ENCODE measurements at places on chromosomes 1 and 21.
A peak's percentile ranks its signal among the peaks of the same experiment; 100 is the strongest.

DNA sequence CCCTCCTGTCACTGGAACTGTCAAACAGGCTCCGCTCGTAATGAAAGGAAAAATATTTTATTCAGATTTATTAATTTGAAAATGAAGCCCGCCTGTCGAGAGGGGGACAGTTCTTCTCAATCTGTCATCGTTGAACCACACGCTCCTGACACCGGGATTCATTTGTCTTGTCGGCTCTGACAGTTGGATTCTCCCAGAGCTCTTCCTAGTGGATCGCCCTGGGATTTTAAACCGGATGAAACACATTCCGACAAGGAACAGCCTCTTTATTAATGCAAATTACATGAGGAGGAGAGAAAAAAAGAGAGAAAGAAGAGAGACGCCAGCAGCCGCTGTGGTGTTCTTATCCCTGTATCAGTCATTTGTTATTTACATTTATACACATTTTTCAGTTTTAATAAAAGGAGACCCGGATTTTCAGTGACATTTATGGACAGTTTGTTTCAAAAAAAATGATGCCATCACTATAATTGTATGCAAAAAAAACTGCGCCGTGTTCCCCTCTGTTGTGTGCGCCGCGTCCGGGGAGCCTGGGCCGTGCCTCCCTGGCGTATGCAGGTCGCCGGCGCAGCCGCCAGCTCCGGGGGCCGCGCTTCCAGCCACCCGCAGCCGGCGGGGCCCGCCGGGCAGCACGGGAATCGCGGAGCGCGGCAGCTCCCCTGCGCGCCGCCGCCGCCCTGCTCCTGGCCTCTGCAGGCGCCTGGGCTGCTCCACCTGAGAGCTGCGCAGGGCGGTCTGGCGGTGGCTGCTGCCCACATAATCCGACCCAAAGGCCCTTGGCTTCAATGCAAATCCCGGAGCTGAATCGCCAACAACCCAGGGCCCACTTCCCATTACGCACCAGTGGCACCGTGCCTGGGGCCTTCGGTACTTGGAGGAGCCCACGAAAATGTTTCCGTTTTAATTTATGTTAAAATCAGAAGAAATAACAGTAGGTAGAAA, 237.9 kb upstream of the PBX1 start:
- DNase-seq = no peak

DNA sequence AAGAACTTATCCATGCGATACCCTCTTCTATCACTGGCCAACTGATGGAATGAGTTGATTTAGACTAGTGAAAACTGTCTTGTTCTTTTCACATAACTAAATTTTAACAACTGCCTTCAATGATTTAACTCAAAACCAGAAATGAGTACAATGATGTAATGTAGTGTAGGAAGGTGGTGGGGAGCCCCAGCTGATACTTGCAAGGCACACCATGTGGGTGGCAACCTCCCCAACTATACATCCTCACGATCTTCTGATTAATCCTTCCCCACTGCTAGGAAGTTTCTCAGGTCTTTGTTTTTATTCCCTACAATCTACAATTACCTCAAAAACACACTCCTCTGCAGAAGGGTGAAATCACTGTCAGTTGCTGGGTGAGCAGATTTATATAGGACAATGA, 100.7 kb downstream of the KCTD3 start:
- DNase-seq = no peak

DNA sequence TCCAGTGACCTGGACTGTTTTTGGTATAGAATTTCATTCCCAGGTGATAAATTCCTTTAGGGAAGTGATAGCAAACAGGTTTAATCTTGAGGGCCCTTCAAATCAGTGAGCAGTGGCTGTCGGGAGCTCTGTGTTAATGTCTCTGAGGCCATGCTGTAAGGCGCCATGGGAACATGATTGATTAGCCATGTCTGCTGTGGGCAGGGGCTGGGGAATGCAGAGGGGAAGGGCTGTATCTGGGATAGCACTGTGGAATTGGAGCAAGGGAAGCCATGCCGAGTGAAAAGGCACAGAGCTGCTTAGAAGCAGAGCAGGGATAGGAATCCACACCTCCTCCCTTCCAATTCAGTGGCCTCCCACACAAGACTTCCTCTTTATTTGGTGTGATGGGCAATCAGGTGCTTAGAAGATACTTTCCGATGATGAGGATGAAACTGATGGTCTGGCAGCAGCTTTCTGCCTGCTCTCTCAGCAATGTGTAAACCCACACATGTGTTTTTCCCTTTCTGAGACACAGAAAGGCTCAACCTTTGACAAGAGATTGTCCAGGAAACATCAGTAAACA, 83.8 kb upstream of the SSX2IP start:
- DNase-seq = no peak

DNA sequence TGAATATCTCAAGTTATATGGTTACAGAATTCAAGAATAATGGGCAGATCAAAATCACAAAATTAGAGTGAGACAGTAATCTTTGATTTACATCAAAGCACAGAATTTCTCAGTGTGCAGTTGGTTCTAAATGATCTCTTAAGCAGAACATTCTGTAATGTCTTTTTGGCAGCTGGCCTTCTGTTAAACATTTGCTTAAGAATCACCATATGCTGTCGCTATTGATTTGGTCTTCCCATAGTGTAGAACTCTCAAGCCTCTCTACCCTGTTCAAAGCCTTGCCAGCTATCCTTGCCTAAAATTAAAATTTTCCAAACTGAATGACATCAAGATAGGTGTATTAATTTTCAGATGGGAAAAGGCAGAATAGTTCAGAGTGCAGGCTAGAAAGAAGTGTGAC, 38.9 kb upstream of the ERO1B start:
- no peak for DNase-seq

DNA sequence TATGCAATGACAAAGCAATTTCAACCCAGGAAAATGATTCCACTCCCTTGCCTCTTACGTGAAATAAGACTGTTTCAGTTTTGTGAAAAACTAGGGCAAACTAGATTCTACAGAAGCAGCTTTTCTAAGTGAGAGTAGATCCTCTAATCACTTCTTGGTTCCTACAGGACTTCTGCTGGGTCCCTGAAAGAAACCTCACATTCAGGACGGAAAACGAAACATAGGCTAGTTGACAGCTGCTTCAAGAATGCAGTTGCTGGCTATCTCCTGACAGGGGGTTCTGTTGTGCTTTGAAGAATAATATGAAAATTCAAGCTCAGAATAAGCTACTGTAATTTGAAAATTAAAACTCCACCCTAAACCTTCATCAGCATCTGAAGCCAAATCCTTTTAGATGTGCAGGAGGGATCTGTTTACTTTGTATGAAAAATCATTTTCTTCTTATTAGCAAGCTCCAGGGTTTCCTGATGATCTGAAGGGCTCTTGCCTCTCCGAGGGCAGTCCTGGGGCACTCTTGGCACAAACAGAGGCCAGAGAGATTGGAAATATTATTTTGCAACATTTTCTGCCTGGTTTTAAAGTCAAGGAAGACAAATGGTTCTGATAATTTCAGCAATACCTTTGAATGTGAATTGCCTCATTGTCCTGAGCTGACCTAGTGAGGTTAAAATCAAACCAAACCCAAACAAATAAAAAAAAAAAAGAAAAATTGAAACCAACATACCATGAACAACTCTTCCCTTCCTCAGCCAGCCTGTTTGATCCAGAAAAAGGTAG, 55.0 kb downstream of the NTMT2 start:
- no peak for DNase-seq

GRCh38 chr1:173117108-173117633, 66.4 kb upstream of the TNFSF18 start:
- no peak for DNase-seq

GRCh38 chr1:225577241-225577640, 75.7 kb downstream of the ENAH start:
- DNase-seq = no peak

DNA sequence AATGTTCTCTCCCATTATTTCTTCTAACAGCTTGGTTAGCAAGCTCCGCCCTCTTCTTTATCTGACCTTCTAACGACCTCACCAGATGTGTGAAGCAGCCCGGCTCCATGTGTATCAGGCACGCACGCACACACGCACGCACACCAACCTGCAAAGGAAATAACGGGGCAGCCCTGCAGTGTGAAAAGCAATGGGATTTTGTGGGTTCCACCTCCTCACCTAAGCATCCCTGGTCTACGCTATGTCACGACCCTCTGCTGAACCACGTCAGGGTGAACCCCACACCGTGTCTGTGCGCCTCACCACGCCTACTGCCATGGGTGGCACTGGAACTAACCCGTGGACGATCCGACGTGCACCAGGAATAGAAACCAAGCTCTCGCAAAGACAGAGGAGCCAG, 10.4 kb downstream of the SSU72 start:
- no peak for DNase-seq

GRCh38 chr1:219467524-219467923, 145.4 kb downstream of the ZC3H11B start:
- no peak for DNase-seq

GRCh38 chr1:78254517-78254916, 208.8 kb downstream of the GIPC2 start:
- no peak for DNase-seq

DNA sequence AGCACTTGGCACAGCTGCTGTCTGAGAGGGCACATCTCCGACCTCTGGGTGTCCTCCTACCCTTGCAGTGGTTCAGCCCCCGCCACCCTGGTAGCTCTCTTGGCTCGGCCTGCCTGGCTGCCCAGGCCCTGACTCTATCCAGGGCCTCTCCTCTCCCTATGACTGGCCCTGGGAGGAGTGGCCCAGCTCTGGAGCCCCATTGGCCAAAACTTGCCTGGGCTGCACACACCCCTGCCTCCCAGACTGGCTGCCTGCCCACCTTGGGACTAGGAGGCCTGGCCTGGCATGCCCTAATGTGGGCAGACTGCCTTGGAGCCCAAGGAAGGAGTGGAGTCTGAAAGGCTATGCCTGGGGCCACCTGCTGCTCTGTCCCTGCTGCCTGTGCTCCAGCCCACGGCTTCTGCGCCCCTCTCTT, 33.6 kb downstream of the ACOT11 start:
- peak; percentile 34 for DNase-seq

DNA sequence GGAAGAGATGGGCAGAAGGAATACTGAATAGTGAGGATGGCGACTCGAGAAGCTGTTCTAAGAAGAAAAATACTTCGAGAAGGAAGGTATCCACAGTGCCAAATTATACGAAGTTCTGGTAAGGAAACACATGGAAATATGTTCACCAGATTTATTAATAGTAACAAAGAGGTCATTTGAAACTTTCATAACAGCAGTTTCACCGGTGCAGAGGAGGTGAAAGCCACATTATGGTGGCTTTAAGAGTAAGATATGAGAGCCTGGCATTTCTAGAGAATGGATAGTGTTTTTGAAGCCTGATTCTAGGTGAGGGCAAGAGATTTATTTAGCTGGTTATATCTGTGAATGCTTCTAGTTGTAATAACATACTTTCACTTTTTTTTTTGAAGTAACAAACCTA, 56.2 kb downstream of the DPYD start:
- no peak for DNase-seq

GRCh38 chr1:241101622-241102021, 255.4 kb downstream of the RGS7 start:
- DNase-seq = no peak

GRCh38 chr1:199352351-199352750, 675.2 kb upstream of the NR5A2 start:
- no peak for DNase-seq

DNA sequence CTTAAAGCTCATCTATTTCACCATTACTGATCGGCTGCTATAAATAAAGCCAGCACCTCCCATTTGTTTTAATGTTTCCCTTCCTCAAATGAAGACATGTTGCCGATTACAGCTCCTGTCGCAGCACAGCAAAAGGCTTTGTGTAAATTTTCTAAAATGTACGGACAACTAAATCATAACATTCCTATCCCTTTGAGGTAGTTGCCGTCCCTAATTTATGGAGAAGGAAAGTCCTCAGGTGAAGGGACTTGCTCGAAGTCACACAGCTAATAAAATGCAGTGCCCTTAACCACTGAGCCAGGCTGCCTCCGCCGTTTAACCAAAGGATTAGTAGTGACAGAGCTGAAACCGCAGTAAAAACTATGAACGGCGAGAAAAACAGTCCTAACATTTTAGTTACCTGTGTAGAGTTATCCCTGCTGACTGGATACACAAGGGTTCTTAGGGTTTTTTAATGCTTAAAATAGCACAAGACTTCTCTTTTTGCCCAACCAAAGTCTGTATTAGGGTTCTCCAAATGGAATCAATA, 871 bp downstream of the PINK1 start:
- no peak for DNase-seq

DNA sequence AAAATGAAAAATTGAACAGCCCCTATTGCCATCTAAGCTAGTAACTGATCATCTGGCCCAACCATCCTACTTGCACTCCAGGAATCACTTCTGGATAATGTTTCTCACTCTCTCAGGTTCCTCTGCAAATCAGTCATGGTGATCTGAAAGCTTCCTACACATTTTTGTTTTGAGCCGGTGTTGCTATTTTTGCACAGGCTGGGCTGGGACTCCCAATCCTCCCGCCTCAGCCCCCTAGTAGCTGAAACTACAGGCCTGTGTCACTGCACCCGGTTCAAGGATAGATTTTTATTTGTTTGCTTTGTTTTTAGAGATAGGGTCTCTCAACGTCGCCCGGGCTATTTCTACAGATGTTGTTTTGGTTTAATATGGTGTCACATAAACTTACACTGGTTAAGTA, 40.5 kb upstream of the HMCN1 start:
- no peak for DNase-seq

DNA sequence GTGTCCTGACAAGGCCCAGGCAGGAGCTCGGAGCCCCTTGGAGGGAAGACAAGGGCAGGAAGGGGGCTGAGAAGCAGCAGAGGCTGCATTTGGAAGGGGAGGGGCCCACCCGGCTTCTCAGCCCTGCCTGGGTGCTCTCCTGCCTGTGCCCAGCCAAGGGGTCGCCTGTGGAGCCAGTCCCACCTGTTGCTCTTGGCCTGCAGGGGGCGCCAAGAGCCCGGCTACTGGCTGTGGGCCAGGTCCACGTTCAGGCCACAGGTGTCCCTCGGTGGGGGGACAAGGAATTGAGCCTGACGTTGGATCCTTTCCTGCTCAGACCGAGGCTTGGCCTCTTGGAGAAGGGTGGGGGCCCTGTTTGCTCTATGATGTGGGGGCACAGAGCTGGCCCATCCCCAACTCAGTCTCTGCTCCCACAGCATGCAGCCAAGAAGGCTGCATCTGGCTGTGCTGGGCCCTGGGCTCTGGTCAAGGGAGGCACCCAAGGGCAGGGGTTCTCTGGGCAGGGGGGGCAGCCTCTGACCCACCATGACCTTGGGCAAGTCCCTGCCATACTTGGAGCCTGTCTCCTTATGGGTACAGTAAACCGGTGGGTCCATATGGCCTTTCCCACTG, 10.9 kb downstream of the WNT4 start:
- DNase-seq = peak; percentile 42

DNA sequence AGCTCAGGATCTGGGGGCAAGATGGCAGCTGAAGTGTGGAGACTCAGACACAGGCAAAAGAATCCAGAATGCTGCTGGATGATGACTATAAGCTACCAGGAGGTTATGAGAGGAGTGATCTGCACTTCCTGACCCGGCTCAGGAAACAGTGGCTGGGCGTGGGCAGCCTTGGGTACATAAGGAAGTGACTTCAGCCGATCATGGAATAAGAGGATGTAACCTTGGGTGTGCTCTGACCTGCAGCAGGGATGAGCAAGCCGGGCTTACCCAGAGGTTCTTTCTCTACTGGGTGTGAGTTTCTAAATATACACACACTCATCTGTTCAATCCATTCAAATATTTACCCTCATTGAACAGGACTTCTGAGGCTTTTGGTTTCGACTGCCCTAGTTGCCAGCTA, 62.7 kb downstream of the CD34 start:
- no peak for DNase-seq

- no peak for DNase-seq
Observed at GRCh38 chr1:182050481-182051448, 10.7 kb downstream of the ZNF648 start.

GRCh38 chr1:228514421-228514820, 27.2 kb downstream of the RNF187 start:
- peak; percentile 87 for DNase-seq

Data from hematopoietic multipotent progenitor cell treated with erythropoietin and hydrocortisone succinate and interleukin-3 and kit ligand, for 17 days (in vitro differentiated cells).